ENCODE measurements at places on chromosomes 2 and 18.

DNA sequence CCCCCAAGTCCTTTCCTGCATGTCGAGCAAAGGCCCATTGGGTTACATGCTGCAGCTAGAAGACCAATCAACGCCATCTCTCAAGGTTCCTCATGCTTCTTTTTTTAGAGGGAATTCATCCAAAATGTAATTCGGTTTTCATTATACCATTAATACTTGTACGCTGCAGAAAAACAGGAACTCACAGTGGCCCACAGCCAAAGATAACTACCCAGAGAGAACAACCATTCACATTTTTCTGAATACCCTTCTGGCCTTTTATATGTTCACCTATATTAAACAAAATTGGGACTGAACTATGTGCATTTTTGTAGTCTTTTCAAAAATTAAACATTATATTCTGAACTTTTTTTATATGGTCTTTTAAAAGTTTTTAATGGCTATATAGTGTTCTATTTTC lies 25.8 kb downstream of the FARP2 start:
- DNase-seq, result no peak

DNA sequence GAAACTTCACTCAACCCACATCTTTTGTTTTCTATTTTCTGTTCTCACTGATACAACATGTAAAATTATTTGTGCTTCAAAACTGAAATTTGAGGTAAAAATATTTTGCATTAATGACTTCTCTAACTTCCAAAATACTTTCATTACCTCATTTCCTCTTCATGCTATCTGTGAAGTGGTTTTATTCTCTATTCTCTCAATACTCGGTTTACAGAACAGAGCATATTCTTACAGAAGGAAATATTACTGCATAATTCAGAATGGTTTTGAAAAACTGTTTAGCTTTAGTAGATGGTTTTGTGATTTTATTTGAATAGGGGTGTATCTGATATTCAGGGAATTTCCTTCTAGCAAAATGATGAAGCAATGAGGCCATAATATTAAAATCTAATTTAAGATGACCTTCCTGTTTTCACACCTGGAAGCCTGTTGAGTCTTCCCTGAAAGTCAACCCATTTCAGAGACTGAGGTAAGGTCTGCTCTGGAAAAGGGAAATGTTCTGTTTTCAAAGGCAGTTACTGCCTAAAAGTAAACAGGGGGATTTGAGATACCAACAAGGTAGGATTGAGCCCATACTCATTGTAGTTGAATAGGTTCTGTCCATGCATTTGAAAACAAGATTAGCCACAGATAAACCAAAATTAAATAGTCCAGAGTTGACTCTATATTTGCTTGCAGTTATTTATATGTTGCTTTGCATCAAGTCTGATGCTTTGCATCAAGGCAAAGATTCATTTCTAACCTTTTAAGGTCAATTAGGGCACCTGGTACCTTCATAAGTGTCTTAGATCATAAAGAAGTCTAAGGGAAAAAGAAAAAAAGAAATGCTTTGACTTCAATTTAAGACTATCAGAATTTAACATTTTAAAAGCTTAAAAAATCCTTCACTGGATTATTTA lies 50.8 kb upstream of the PEX13 start:
- no peak for DNase-seq

DNA sequence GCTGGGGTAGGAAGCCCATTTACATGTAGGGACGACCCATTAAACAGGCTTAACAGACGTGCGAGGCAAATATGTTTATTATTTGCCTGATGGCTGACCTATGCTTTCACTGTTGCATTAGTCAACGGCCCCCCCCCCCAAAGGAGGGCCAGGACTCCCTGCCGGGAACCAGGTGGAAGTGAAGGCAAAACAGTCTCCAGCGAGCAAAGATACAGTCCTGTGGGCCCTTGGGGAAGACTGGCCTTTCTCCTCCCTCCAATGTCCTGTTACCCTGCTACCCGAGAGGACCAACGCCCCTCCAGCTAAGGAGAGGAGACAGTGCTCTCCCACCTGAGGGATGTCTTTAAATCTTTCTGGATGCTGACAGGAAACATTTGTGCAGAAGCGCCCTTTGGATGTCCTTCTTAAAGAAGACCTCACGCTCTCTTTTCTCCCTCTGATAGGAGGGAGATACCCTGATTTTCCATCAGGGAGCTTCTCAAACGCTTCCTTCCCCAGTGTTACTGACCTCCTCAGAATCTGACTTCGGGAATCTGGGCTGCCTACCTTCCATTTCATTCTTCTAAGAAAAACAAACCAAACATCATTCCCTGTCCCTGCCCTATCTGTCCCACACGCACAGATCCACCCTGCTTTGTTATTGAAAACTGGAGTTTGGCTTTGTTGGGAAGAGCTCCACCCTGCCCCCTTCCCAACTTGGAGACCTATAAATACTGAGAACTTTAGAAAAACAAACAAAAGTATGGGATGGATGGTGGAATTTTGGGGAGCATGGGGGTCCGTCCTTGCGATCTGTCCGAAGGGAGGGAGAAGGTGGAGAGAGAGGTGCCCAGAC lies 135.9 kb upstream of the SIX3 start:
- no peak for DNase-seq

DNA sequence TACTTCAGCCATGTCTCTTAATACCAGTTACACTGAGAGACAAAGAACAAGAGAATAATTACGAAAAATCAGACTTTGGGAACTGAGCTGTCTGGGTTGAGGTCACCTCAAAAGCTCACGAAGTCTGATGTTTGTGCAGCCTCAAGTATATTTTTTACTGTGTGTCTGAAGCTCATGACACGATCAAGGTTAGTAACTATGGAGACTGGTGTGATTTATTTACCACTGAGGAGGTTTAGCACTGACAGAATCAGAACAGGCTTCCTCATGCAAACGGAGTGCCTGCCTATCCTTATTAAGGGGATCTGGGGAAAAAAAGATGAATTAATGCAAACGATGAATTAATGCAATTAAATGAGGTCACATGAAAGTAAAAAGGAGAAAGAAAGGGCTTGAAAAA lies 61.1 kb upstream of the RAPH1 start:
- DNase-seq, result no peak

DNA sequence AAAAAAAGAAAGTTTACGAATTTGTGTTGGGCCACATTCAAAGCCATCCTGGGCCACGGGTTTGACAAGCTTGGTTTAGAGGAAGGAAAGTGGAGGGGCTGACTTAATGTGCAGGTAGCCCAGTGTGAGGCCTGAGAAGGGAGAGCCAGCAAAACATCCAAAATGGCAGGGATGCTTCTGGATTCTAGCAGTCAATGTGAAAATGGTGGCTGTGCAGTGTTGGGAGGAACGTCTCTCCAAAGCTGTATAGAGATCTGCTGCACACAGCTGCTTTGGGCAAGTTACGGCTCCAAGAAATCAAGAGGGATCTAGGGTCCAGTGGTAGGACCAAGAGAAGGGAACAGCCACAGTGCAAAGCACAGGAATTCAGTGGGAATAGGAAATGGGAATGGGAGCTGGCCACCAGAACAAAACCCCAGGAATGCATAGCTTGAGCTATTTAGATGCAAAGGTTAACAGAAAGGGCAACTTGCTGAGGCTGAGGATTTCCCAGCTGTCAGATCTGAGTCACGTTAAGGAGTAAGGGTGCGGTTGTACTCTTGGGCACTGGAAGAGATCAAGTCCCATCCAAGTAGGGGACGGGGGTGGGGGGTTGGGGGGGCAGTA lies 70.6 kb downstream of the B3GNT2 start:
- DNase-seq, result no peak

GRCh38 chr18:13464432-13465123 lies 246.0 kb downstream of the LDLRAD4 start:
- peak; percentile 88 for DNase-seq

DNA sequence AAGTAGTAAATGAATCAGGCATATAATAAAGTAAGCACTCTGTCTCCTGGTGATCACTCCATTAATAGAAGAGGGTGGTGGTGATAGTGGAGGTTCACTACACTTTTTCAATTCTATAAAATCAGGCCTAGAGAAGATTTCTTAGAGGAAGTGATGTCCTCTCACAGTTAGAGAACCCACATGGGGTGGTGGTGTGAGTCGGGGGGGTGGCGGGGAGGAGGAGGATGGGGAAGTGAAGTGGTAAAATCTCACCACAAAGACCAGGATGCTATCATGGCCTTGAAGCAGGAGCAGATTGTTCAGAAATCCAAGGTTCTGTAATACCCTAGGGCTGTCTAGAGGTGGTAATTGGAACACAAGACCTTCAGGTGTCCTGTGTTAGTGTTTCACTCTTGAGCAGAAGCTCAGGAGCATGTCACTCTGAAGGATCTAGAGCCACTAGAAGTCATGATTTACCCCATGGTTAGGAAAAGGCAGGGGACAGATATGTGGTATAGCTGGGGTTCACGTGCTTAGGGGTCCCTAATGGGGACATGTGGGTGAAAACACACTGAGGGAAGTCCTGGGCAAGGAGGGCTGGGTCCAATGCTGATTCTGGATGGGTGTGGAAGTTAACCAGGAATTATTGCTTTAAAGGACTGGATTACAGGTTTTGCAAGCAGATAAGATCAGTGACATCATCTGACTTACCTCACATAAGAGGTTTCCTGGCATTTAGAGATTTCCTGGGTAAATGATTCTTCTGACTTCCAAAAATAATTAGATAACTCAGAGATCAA lies 31.0 kb downstream of the RNF125 start:
- DNase-seq, result peak; percentile 79

GRCh38 chr2:137180012-137180411 lies 414.7 kb downstream of the THSD7B start:
- no peak for DNase-seq

All from cardiac septum (tissue), 1 donor.